Muscle of leg (tissue), 16 donors: ENCODE measurements at places on chromosomes 12 and 14. TPM values are rescaled to one million over a fixed set of nuclear protein-coding genes. Genes with fewer than 3 reads are reported as not detected.

BEST3 gene
- 41.7 TPM for total RNA-seq

SERPINA9 gene
- not detected for total RNA-seq

TMEM132D gene
- 0.44 TPM for total RNA-seq

JPH4 gene
- total RNA-seq: 0.53 TPM

TPCN1 gene
- 17.1 TPM for total RNA-seq

TAS2R50 gene
- 1.6 TPM for total RNA-seq
